Activated B cell treated with CpG ODN at 0.5 μM for 24 hours (primary cell): ENCODE measurements at places on chromosomes 2 and 18. TPM values are rescaled to one million over a fixed set of nuclear protein-coding genes. Genes with fewer than 3 reads are reported as not detected.

C2orf66 gene
- total RNA-seq: not detected in 2 replicates

NT5C1B gene
- not detected in 2 replicates for total RNA-seq

SOX11 gene
- total RNA-seq: 0.05 TPM in 1 of 2 replicates, not detected in the other

GRCh38 chr2:163407296-163407695 lies 328.5 kb downstream of the FIGN start:
- DNase-seq: no peak

MRPL19 gene
- 39.1 and 39.6 TPM in 2 replicates for total RNA-seq

CNRIP1 gene
- not detected in 2 replicates for total RNA-seq

DNA sequence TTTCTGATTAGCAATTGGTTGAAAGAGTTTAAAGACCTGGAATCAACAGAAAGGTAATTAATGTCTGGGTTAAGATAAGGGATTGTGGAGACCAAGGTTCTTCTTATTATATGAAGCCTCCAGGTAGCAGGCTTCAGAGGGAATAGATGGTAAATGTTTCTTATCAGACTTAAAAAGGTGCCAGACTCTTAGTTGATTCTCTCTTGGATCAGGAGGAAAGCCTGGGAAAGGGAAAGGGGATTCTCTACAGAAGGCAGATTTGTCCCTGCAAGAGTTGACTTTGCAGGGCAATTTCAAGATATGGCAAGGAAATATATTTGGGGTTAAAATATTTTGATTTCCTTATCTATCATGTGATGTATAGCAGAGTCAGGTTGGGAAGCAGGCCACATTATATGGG lies 153.1 kb upstream of the ARL4C start:
- DNase-seq: no peak

GRCh38 chr2:155250800-155251199 lies 552.3 kb downstream of the KCNJ3 start:
- no peak for DNase-seq

C2orf80 gene
- not detected in 2 replicates for total RNA-seq

CCBE1 gene
- total RNA-seq: 0.04 TPM in 1 of 2 replicates, not detected in the other

DOCK10 gene
- 159 and 172 TPM in 2 replicates for total RNA-seq

CCDC141 gene
- total RNA-seq: 32.1 and 38.8 TPM in 2 replicates

LINC00305 gene
- not detected in 2 replicates for total RNA-seq

RFTN2 gene
- total RNA-seq: not detected in 2 replicates

VWA3B gene
- total RNA-seq: not detected in 2 replicates

DNA sequence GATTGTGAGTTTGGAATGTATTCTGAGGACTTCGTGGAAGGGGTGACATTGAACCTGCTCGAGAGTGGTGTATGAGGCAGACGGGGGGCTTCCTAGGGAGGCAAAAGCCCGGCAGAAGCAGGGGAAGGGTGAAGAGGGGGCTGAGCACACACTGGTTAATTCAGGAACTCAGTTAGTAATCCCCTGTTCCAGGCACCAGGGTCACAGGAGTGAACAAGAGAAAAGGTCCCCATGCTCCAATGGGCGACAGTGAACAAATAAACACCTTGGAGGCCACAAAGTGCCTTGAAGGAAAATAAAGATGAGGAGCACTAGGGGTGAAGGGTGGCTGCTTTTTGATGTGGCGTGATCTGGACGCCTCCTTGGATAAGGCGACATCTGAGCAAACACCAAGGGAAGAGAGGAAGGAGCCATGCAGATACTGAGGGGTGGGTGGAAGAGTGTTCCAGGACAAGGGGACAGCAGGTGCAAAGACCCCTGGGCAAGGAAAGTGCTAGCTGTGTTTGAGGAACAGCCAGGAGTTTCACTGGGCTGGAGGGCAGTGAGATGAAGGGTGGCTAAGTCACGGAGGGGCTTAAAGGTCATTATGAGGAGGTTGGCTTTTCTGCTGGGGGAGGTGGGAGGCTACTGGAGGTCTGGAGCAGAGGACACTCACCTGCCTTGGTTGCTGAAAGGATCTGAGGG lies 26.7 kb upstream of the ASB18 start:
- DNase-seq: no peak

GRCh38 chr2:19579461-19579860 lies 221.0 kb upstream of the OSR1 start:
- no peak for DNase-seq

DNA sequence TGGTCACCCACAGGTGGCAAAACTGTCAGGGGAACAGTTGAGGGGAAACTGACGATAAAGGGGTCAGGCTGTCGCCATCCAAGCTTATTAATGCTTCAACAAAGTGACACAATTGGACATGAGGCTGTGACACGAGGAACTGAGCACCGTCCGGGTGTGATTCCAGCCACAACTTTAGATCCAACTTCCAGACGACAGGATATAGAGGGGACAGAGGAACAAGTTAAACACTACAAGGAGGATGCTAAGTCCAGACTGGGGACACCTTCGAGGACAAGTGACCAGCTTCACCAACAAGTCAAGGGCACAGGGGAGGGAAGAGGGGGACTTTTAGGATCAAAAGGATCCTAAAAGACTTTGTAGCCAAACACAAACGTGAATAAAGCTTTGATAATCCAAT lies 23.8 kb downstream of the BOK start:
- no peak for DNase-seq
